Thoracic aorta (tissue), 2 donors: ENCODE measurements at places on chromosomes 3 and 15.

GRCh38 chr3:62876064-62876463 is 848 bp upstream of the CADPS start:
- no peak for DNase-seq

- DNase-seq = no peak
Observed at GRCh38 chr3:22121068-22121701, 370.2 kb upstream of the ZNF385D start.

- no peak for DNase-seq
Observed at GRCh38 chr3:178022599-178022998, 513.6 kb upstream of the KCNMB2 start.

- DNase-seq = no peak
Observed at GRCh38 chr3:25503898-25504301, 75.8 kb downstream of the RARB start.

- peak; percentile 73 for DNase-seq
Observed at GRCh38 chr3:65170390-65171042, 482.7 kb upstream of the ADAMTS9 start.

DNA sequence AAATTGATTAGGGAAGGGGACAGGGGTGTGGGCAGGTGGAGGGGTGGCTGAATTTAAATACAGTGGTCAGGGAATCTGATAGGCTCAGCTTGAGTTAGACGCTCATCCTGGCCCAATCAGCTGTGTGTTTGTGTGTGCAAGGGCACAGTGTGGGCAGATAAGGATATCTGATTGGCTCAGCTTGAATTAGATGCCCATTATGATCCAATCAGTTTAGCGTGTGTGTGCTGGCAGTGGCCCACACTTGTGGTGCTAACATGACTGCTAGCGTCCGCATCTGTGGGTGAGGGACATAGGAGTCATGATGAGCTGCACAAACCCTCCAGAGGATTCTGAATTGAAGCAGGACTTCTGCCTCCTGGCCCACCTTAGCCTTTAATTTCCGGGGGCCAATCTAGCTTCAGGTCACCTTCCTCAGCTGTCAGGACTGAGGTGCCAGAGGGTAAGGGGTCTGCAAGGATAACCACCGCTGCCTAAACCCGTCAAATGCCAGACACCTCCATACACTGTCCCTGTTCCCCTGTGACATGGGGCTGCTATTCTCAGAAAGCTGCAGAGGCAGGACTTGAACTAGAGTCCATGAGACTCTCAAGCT is 97.3 kb downstream of the CORO2B start:
- DNase-seq = no peak

GRCh38 chr3:53518495-53518981 is 24.1 kb downstream of the CACNA1D start:
- no peak for DNase-seq
